ENCODE measurements at places on chromosomes 3 and 15.

DNA sequence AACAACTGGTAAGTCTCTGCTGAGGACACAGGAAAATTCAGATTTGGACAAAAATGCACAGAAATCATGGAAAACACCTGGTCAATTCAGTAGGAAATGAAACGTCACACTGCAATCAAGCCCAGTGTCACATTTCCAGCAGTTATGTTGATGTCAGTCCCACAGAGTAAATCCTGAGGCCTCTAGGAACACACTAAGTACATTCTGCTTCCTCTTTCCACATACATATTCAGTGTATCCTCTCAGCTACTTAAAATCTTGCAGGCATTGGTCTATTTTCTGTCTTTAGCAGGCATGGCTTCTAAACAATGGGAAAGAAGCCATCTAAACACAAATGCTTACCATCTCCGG, 207.8 kb downstream of the PLCL2 start:
- no peak for DNase-seq

DNA sequence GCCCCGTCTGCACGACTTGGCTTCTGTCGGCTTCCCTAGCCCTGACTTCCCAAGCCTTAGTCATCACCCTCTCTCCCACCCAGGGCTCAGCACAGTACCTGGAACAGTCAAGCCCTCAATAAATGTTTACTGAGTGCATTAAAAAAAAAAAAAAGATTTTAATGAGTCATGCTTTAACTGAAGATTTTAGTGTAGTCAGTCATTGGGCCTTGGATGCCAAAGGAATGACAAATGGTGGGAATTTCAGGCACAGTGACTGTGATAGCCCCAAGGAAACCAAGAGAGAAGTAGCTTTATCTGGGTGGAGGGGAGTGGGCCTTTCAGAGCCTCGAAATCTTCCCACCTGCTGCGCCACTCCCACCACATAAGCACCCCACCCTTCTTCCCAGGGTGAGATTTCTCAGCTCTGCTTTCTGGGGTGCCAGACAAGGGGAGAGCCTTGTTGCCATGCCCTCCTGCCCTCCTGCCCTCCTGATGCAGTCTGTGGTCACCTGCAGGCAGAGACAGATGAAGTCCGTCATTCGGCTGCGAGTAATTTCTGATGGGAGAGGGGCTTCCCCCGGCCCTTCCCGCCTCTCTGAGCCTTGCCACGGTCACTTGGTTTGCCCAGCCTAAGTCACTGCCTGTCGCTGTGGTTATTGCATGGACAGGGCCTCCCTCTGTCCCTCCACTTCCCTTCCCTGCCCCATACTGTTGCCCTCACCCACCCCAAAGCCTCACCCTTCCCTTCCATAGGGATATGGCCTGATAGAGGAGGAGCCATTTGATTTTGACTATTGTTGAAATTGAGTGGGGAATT, 41.8 kb downstream of the SMAD3 start:
- no peak for DNase-seq

DNA sequence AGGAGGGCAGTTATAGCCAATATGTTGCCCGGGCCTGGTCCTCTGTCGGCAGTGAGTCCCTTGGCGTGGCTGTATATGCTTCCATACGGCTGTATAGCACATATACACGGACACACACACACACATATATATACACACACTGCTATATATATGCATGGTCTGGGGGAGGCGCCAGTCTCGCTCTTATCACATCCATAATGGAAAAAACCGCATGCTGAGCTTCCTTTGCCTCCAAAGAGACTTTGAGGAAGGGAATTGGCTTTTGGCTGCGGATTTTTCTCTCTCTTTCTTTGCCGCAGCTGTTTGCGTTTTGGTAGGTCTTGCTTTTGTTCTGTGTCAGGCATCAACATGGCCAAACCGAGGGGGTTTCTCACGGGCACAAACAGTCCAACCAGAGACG, 11.3 kb upstream of the TMEM115 start:
- DNase-seq = no peak

DNA sequence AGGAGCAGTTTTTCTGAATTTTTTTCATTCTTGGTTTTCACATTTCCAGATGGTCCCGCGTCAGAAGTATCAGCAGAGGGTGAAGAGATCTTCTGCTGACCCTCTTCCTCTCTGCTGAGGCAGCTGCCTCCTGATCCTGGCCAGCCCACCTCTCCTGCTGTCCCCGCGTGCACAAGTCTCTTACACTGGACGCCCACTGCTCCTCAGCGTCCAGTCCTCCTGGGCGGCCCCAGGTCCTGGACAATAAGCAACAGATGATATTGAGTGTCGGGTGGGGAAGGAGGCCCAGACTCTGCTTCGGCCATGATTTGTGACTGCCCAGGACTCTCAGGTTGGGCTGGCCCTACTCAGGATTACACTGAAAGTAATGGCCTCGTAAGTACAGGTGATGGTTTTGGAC, 50.1 kb downstream of the KLHL25 start:
- no peak for DNase-seq

DNA sequence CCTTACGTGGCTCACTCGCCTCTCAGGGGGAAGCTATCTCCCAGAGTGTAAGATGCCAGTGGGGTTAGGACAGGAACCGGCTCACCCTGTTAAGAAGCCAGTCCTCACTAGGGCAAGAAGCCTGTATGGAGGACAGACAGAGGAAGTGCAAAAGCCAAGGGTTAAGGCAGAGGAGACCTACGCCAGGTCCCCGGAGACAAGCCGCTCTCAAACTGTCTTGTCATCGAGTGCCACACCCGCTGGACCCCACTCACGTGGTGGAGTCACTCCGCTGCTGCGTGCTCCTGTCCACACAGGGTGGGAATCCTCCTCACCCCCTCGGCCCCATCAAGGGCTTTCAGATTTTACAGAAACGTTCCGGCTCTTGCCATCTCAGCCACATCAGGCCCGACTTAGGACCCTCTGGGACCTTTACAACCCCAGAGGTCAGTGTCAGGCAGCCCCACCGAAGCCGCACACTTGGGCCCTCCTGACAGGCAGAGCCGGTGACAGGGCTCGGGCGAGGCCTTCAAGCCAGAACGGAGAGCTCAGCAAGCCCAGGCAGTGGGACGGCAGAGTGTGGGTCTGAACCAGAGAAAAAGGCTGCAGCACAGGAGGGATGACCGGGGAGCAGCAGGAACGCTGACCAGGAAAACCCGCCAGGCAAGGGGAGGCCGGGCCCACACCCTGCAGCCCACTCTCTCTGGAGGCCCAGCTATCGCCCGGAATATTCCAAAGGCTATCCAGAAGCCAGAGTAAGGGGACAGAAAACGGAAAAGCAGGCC, 61.7 kb downstream of the XXYLT1 start:
- no peak for DNase-seq

- no peak for DNase-seq
Measured at GRCh38 chr3:61813636-61814035, 252.3 kb downstream of the PTPRG start.
